CD4-positive, alpha-beta T cell treated with Interleukin-4 for 4 hours (primary cell): ENCODE measurements at places on chromosomes 7 and 10.

- no peak for DNase-seq
Observed at GRCh38 chr7:116159711-116160110, 50.6 kb upstream of the TES start.

GRCh38 chr7:29356631-29357030 is 162.1 kb downstream of the CHN2 start:
- DNase-seq = no peak

GRCh38 chr7:92415225-92415624 is 32.1 kb upstream of the GATAD1 start:
- no peak for DNase-seq

- no peak for DNase-seq
Observed at GRCh38 chr7:97858221-97858620, 14.0 kb downstream of the ASNS start.

DNA sequence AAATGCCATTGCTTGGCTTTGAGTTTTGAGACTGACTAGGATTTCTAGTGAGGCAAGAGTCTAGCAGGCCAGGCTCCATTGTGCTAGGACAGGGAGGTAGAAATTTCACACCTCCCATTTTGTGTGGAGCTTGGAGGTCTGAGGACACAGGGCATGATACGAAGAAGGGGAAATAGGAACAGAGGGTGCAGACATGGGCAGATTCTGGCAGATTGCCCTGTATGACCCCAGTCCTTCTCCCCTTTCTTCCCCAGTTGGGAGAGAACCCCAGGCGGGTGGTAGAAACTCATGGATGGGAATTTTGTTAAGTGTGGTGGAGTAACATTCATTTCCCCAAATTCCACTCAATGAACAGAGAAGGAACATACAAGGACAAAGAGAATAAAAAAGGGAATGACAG is 54.4 kb downstream of the RAMP3 start:
- no peak for DNase-seq
